ENCODE measurements at places on chromosomes 3 and 15.

GRCh38 chr3:11604139-11604892 lies 39.4 kb downstream of the VGLL4 start:
- no peak for DNase-seq

DNA sequence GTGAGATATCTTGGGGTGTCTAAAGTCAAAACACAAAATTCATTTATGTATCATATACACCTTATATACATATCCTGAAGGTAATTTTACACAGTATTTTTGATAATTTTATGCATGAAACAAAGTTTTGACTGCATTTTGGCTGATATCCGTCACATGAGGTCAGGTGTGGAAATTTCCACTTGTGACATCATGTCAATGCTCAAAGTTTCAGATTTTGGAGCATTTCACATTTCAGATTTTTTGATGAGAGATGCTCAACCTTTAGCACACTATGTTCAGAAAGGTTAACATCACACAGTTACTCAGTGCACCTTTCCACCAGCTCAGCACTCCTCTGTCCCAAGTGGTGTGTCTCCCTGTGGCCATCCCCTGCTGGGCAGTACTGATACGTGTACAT lies 37.7 kb upstream of the CPB1 start:
- no peak for DNase-seq

DNA sequence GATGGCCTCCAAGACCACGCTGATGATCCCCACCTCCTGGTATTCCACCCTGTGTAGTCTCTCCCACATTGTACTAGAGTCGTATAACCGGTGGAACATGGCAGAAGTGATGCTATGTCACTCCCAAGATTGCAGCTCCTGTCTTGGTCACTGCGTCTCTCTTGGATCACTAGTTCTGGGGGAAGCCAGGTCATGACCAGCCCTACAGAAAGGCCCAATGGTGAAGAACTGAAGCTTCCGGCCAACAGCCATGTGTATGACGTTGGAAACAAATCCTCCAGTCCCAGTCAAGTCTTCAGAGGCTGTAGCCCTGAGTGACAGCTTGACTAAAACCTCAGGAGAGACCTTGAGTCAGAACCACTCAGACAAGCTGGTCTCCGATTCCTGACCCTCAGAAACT lies 61.9 kb upstream of the FNDC3B start:
- no peak for DNase-seq

DNA sequence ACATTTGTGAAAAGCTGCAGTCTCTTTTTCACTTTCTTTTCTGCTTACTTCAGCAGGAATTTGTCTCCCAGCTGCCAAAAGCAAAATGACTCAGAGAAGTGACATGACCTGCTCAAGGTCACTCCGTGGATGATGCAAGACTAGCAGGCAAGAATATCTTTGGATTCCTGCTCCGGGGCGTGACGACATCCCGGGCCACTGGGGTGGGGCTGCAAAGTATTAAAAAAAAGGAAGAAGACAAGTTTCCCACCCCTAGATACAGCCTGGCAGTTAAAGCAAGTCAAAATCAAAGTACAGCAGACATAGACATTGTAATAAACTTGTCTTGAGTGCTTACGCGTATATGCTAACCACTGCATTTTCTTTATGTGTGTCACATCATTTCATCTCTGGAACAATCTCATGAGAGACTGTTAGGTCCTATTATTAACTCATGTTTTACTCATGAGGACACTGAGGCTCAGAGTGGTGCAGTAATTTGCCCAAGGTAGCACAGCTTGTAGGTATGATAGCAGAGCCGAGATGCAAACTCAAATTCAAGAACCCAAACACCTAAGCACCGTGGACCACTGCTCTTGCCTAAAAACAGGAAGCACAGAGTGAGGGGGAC lies 485.2 kb upstream of the PROK2 start:
- no peak for DNase-seq

DNA sequence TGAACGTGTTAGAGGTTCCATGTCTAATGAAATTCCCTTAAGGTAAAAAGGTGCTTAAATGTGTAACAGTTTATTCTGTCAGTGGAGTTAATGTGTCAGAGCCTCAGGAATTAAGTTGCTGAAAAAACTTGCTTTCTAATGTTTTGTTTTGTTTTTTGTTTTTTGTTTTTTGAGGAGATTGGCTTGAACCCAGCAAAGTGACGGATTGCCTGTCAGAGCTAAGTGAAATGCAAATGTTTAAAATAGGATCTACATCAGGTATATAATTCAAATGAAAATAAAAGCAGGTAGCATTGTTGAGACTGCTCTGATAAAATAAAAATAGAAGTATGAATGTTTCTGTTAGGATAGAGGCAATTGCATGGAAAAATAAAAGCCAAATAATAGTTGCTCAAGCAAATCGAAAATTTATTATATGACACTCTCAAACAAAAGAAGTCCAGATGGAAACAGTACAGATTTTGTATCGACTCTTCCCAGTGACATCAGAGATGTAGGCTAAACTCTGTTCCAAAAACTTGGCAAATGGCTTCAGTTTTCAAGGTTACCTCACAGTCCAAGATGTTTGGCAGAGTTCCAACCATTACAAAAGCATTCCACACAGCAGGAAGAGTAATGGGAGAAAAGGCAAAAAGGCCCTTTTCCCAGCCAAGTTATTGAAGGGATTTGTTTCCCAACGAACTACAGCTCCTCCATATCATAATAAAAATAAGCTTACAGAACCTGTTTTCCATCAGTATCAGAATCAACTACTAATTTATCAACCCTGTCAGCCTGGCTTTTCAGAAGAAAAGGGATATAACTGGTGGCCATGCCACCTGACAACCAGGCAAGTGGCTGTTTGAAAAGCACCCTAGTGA lies 291.0 kb downstream of the TBL1XR1 start:
- DNase-seq: no peak

DNA sequence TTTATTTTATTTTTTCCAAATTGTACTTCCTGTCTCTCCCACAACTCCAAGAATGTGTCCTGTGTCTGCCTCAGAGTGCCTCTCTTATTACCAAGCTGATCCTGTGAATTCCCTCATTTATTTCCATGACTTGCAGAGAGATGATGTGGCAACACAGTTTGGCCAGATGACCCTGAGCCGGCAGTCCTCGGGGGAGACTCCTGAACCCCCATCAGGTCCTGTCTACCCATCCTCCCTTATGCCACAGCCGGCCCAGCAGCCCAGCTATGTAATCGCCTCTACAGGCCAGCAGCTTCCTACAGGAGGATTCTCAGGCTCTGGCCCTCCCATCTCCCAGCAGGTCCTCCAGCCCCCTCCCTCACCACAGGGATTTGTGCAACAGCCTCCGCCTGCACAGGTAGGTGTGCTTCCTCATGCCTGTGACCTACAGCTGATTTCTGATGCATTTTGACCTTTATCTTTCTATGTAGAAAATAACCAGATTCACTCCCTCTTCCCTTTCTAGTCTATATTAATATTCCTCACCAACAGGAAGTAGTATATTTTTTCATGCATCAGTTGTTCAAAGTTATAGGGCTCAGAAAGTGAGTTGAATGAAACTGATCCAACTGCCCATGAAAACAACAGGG lies 100.0 kb downstream of the ARPP21 start:
- no peak for DNase-seq

DNA sequence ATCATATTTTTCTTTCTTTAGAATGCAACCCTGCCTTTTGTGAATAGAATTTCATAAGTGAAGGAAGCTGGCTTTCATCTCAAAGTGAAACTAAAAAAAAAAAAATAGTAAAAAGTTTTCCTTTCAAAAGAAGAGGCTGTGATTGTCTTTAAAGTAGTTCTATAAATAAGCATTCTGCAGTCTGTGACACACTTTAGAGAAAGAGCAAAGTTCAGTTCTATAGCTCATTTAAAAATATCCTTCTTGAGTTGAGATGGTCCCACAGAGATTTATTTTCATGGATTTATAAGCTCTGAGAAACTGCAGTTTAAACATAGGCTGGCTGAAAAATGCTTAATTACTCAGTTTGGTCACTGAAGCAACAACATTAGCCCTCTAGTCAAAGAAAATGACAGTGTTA lies 36.1 kb upstream of the CNTN6 start:
- DNase-seq: no peak
